ENCODE measurements at places on chromosomes 1 and 21. TPM values are rescaled to one million over a fixed set of nuclear protein-coding genes. Genes with fewer than 3 reads are reported as not detected.

The WNT4 gene
- polyA plus RNA-seq: not detected

The S100A8 gene
- polyA plus RNA-seq: not detected

The CNR2 gene
- polyA plus RNA-seq: not detected

The CNKSR1 gene
- 9.7 TPM for polyA plus RNA-seq

The DEPDC1 gene
- 3.0 TPM for polyA plus RNA-seq

All from HepG2 (cell line).